Activated T-cell treated with anti-CD3 and anti-CD28 coated beads, Interleukin-2, amount 50 U/mL, for 72 hours (primary cell): ENCODE measurements at places on chromosomes 5 and 9. TPM values are rescaled to one million over a fixed set of nuclear protein-coding genes. Genes with fewer than 3 reads are reported as not detected.

DNA sequence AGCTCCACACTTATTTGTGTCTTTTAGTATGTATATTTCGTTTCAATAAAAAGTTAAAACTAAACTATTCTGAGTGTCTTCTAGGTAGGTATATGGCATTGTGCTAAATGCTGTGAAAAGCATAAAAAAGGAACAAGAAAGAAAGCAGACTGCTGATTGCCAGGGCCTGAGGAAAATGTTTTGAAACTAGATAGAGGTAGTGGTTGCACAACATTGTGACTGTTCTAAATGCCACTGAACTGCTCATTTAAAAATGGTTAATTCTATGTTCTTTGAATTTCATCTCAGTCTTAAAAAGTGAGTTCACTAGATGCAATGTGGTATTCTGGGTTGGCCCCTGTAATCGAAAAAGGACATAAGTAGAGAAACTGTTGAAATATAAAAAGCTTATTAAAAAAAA, 2.6 kb upstream of the ALAD start:
- DNase-seq, result no peak

NDUFS6 gene
- 21.9 TPM for total RNA-seq

HSPA5 gene
- 290 TPM for total RNA-seq

DNA sequence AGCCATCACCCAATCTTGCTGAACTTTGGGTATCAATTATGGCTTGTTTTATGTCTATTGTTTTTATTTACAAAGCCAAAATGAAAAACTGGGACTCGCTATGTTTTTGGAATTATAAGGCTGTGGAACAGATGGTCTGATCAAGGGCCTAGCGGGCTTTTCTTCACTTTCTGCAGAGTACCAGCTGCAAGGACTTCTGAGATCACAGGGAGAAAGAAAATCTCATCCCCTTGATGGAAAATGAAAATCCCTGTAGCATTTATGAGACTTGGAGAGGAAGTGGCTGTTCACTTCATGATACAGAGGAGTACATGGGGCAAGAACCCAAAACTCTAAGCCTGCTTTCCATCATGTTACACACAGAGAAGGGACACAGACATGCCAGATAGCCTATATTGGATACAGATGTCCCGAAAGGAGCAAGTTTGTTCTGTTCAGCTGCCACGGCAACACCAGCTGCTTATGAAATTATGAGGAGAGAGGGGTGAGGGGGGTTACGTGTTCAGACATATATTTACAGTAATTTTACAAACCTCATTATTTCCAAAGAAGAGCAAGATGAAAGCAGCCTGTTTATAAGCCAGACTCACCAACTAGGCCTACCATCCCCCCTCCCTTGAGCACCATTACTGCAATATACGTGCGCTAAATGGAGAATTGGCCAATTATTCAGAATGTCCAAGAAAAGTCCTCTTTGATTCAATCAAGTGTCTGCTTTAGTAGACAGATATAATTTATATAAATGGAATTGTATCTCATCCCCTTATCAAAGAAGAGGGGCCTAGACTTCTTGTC, 220.0 kb downstream of the MARCHF11 start:
- DNase-seq, result no peak

DNA sequence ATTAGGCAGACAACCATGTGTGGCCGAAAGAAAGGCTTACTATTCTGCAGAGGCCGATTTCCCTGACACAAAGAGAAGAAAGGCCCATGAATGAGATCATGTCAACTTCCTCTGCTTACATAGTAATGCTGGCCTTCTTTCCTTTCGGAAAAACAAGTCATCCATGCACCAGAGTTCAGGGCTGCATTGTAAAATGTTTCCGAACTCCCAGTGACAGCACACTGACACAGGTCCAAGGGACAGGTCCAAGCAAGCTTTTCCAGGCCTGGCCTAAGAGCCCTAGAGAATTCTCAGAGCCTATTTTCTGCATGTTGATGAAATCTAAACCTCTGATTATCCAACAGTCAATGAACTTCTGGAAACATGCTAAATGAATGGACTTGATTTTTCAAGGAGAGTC, 140.9 kb downstream of the ZNF608 start:
- DNase-seq, result no peak

GRCh38 chr9:137580209-137580953, 1.7 kb upstream of the DPH7 start:
- no peak for DNase-seq
